ENCODE measurements at places on chromosomes 2 and 18.

- DNase-seq: no peak
Observed at GRCh38 chr2:69789175-69789721, 40.2 kb upstream of the GMCL1 start.

GRCh38 chr2:39519886-39520285 lies 82.8 kb upstream of the MAP4K3 start:
- DNase-seq: no peak

GRCh38 chr18:52426041-52426440 lies 86.0 kb downstream of the DCC start:
- DNase-seq: no peak

DNA sequence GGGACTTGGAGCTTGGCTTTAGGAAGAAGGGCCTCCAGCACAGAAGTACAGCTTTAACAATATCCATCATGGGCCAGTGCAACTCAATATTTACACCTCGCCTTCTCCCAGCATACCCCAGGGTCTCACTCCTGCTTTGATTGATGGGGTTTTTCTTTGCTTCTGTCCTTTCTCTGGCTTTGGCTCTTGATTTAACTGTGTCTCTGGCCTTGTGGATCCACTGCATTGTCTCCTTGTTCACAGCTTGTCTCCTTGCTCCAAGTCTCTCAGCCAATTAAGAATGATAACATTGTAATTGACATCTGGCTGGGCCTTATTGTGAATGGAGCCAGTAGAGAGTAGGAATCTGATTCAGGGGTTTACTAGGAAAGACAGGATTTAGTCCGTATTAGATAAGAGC lies 1019.5 kb downstream of the TMEM182 start:
- DNase-seq: no peak

DNA sequence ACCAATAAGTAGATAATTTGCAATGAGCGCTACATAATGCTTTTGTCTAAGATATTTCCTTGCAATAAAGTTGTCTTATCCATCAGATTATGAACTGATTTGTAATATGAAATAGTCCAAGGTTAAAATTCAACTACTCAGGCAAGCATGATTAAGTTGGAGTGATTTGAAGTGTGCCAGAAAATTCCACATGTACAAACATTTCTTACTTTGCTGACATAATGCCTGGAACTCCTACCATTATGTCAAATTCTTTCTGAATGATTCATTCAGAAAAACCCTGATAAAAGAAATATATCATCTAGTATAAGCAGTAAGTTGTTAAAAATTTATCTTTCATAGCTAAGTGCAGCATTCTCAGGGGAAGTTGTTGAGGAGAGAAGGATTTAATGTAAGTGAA lies 87.3 kb downstream of the CBLN2 start:
- no peak for DNase-seq

DNA sequence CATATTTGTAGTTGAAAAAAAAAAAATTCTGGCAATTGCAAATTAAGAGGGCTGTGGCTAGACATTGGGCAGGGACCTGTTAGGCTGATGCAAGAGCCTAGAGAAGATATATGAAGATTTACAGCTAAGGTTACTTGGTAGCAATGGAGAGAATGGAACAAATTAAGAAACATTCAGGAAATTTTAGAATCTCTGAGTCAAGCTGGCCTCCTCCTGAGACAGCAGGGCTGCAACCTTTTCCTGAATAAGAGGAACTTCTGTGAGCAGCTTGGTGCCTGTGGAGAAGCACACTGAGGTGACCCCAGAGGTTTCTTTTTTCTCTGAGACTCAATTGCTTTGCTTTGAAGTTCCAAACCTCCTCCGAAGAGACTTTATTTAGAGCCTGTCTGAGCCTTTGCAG lies 118.6 kb upstream of the LRATD1 start:
- DNase-seq: no peak
